Suppressor macrophage treated with lipopolysaccharide for 1 hour (primary cell): ENCODE measurements at places on chromosomes 6 and 20.

- DNase-seq: peak; percentile 64
Measured at GRCh38 chr6:56582236-56582635, 60.5 kb downstream of the DST start.

DNA sequence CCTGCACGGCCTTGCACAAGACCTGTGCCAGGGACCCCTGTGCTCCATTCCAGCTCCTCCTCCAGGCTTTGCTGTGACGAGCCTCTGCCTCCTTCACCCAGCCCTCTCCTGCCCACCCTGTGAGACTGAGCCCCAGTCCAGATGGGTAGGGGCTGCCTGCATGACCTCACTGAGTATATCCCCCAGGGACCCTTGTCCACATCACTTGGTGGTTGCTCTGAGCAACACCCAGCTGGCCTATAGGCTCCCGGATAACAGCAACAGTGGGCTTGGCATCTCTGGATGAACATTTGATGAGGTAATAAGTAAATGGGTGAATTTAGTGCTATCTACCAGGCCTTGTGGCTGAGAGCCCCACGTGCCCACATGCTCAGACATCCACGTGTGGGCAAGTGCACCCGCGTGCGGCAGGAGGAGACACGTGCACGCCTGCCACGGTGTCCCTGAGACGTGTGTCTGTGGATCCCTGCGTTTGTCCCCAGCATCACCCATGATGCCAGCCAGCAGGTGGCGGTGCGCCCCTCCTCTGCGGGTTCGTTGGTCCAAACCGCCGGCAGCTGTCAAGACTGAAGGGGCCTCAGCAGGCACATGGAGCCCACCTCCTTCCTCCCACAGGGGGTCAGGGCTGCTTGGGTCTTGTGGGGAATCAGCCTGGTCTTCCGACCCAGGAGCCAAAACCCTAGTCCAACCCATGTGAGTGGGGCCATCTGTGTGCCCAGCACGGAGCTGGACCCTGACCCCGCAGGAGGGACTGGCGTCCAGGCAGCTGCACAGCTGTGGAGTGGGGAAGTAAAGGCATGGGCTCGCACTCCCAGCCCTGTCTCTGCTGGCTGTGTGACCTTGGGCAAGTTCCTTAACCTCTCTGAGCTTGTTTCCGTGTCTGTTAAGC lies 45.9 kb downstream of the FGD2 start:
- peak; percentile 84 for DNase-seq

DNA sequence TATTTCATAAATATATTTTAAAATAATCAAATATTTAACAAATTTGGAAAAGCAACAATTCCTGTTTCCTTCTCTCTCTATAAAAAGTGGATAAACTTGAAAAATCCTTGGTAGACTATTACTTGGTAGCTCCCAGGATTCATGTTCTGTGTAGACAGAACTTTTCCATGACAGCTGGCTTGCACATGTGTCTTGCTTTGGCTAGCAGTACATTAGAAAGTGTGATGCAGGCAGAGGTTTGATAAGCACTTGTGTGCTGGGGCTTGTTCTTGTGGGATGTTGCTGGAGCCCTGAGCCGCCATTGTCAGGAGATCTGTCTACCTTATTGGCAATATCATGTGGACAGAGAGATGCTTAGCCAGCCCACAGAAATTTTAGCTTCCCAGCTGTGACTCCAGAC lies 327.2 kb downstream of the CDKAL1 start:
- no peak for DNase-seq

- no peak for DNase-seq
Measured at GRCh38 chr20:38985603-38986170, 23.5 kb downstream of the DHX35 start.

GRCh38 chr20:36572701-36573102 lies 695 bp upstream of the TGIF2 start:
- DNase-seq: peak; percentile 77

GRCh38 chr6:37936906-37937305 lies 117.4 kb downstream of the ZFAND3 start:
- no peak for DNase-seq

DNA sequence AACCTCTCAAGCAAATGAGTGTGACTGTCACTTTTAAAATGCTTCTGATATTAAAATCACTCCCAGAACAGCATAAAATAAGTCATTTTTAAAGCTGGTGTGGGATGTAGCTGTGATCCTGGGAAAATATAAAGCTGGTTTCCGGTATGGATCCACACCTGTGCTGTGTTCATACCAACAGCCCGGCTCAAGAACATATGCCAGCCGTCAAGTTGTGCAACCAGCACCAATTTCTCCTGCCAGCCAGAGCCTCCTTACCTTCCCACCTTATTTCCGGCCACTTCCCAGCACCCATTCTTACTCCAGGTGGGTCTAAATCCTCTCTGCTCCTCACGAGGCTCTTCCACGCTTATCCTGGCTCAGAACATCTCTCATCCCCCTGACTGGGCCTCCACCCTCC lies 50.9 kb upstream of the RPS6KA2 start:
- DNase-seq: no peak

DNA sequence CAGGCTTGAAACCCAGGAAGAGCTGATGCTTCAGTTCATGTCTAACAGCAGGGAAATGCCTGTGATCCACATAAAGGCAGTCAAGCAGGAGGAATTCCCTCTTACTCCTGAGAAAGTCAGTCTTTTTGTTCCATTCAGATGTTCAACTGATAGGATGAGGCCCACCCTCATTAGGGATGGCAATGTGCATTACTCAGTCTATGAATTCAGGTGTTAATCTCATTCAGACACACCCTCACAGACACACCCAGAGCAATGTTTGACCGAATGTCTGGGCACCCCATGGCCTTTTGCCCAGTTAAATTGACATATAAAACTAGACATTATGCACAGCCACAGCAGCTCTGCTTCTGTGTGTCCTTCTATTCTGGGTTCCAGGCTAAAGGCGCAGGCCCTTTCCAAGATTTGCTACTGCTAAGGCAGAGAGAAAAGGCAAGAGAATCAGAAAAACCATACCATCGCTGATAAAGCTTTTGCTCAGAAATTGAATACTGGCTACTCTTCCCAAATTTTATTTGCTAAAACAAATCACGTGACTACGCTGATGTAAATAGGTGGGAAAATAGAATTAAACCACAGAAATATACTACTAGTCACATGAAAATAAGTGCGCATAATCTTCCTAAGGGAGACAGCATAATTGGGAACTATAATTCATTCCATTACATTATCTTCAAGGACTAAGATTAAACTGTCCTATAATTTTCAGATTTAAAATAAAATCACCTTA lies 625.0 kb upstream of the MAN1A1 start:
- DNase-seq: no peak

- peak; percentile 29 for DNase-seq
Measured at GRCh38 chr20:13302647-13303450, 81.8 kb downstream of the ISM1 start.

GRCh38 chr6:138594758-138595140 lies 95.5 kb upstream of the NHSL1 start:
- DNase-seq: no peak

DNA sequence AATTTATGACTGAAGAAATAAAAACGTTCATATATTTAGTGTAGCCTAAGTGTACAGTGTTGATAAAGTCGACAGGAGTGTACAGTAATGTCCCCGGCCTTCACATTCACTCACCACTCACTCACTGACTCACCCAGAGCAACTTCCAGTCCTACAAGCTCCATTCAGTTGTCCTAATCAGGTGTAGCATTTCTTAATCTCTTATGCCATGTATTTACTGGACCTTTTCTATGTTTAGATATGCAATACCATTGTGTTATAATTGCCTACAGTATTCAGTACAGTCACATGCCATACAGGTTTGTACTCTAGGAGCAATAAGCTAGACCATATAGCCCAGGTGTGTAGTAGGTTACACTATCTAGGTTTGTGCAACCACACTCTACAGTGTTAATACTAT lies 610.2 kb upstream of the NOX3 start:
- DNase-seq: no peak

DNA sequence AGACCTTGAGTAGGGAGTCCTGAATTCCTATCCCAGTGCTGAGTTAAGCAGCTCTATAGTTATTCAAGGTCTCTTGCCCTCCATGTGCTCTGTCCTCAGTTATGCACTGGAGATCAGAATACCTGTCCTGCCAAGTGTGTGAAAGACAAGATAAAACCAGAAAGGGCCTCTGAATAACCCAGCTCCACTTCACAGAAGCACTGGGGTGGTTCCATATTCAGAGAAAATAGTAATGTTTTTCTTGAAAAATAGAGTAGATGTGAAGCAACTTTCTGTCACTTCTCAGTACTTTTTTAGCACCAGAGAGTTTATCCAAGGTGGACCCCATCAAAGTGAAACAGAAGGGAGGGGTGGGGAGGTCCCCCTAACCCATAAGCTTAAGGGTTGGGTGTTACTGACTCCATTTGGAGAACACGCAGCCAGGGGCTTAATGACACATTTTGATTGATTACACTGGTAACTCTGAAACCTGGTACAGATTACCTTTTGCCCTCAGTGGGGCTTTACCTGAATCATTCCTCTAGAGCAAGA lies 509.8 kb upstream of the JARID2 start:
- no peak for DNase-seq

DNA sequence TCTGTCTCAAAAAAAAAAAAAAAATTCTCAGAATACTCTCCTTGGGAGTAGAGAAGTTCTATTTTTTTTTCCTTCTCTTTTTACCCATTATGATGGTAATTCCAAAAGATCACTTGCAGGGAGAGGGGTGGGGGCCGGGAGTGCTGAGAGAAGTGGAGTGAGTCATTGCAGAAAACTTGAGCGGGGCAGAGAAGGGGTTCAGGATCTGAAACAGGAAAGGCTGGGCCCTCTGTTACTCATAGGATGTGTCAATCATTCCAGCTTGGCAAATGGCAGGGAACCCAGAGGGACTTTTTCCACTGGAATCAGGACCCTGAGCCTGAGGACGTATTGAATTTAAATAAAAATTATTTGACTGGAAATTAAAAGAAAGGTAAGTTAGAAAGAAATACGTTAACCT lies 111.4 kb upstream of the ARMC2 start:
- peak; percentile 94 for DNase-seq

- DNase-seq: no peak
Measured at GRCh38 chr6:27777126-27777525, 135.1 kb downstream of the OR2B2 start.

GRCh38 chr6:14762077-14762476 lies 483.8 kb upstream of the JARID2 start:
- no peak for DNase-seq

- peak; percentile 67 for DNase-seq
Measured at GRCh38 chr6:114108119-114109002, 137.4 kb upstream of the HDAC2 start.

DNA sequence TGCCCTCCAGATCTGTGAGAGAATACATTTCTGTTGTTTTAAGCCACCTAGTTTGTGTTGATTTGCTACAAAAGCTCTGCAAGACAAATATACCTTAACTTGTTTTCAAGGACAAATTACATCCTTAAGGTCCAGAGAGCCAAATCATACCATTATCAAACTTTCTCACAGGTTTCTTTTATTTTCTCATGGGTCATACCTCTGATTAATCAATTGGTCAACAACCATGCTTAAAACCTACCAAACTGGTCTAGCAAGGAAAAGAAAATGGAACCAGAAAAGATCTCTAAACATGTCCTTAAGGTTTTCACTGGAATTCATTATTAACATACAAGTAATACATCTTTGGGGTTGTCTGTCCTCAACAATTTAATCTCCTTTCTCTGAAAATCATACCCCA lies 535.0 kb downstream of the CD83 start:
- no peak for DNase-seq

GRCh38 chr20:53064935-53065334 lies 92.8 kb downstream of the TSHZ2 start:
- DNase-seq: no peak

DNA sequence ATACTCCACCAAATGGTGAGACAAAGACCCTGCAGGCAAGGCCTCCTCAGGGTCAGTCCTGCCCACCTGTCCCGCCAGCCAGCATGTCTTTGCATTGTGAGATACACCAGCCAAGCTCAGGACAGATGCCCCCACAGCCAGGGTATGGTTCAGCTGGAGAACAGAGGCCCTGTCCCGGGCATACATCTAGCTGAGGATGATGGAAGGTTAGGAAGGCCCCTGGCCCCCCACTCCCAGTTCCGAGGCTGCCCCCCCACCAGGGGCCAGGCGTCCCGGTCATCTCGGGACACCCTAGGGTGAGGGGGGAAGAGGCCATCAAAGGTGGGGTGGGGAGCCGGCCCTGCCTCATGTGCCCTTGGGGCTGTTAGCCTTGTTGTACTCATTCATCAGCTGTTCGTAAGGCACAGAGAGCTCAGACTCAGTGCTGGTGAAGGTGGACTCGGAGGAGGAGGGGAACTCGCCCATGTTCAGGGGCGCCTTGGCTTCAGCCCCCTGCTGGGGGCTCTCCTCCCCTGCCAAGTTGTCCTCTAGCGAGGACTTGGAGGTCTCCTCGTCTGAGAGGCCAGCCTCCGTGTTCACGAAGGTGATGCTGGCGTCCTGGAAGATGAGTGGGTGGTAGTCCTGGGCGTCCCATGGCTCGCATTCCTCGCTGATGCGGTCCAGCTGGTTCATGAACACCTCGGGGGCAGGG lies 38.6 kb downstream of the KCNK5 start:
- DNase-seq: no peak

DNA sequence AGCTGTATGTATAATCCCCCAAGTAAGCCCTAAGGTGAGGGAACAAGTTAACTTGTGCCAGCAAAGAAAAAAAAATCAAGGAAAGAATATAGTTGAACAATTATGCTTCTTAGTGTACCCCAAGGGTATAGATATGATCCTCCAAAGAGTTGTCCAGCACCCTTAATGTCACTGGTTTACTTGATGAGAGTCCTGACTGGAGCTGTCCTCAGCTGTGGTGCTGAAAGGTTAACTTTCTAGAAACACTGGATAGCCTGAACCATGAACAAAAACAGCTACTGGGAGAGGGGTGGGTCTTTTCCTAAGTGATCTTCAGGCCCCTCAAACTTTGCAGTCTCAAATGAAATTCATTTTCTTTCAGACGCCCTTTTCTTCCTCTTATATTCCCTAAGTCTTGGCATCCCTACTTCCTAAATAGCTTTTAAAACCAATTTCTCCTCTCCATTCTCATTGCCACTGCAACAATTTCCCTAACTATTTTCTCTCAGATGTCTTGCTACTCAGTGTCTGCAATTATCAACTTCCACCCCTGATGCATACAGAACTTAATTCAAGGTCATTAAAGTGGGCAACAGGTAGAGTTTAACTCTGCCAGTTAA lies 83.5 kb upstream of the PROKR2 start:
- DNase-seq: no peak

GRCh38 chr20:20447196-20447595 lies 79.3 kb downstream of the INSM1 start:
- DNase-seq: no peak

DNA sequence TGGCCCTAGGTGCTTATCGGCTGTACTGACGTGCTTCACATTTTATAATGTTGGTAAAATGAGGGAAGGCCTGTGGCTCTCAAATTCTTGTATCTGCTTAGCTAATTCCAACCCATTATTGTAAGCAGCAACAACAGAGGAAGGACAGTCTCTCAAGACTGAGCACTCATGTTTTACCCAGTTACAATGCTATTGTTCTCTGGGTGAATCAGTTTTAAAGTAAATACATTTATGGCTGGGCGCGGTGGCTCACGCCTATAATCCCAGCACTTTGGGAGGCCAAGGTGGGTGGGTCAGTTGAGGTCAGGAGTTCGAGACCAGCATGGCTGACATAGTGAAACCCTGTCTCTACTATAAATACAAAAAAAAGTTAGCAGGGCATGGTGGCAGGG lies 194.6 kb downstream of the PRKN start:
- DNase-seq: no peak

GRCh38 chr20:2873747-2874041 lies 413 bp downstream of the PTPRA start:
- DNase-seq: peak; percentile 73
